ENCODE measurements at places on chromosomes 4 and X. TPM values are rescaled to one million over a fixed set of nuclear protein-coding genes. Genes with fewer than 3 reads are reported as not detected.

DNA sequence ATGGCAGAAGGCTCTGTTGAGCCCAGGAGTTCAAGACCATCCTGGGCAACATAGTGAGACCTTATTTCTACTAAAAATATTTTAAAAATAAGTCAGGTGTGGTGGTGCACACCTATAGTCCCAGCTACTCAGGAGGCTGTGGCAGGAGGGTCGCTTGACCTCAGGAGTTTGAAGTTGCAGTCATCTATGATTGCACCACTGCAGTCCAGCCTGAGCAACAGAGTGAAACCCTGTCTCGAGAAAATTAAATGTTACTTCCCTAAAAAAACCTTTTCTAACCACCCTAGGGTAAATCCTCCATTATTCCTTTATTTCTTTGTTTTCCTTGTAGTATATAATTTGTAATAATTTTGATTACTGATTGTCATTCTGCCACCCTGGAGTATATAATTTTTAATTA, 7.9 kb downstream of the FAM200B start:
- no peak for DNase-seq

DNA sequence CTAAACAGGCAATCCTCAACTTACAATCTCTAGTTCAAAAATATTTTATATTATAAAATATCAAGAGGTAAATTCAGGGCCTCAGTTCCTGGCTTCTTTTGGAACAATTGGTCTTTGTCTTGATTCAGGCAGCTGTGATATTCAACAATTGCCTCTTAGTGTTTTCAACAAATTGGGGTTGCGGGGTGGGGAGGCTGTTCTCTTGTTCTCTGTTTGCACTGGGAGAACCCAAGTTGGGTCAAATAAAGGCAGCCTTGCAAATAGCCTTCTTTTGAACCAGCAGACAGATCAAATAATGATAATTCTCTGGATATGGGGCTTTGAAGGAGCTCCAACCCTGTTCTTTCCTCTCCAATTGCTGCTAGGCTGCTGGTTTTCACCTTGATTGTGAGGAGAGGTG, 142.5 kb downstream of the COL4A5 start:
- DNase-seq, result no peak

GRCh38 chr4:3677748-3678070, 88.5 kb upstream of the ADRA2C start:
- DNase-seq, result no peak

- DNase-seq, result no peak
Observed at GRCh38 chrX:84320614-84321013, 132.6 kb upstream of the RPS6KA6 start.

- no peak for DNase-seq
Observed at GRCh38 chrX:139483699-139484098, 46.8 kb upstream of the F9 start.

GRCh38 chr4:37802068-37802666, 24.3 kb upstream of the PGM2 start:
- DNase-seq, result no peak

GRCh38 chr4:140739971-140740370, 16.2 kb downstream of the TBC1D9 start:
- DNase-seq, result peak; percentile 59

- DNase-seq, result no peak
Observed at GRCh38 chrX:96685210-96686099, 813 bp downstream of the DIAPH2 start.

DNA sequence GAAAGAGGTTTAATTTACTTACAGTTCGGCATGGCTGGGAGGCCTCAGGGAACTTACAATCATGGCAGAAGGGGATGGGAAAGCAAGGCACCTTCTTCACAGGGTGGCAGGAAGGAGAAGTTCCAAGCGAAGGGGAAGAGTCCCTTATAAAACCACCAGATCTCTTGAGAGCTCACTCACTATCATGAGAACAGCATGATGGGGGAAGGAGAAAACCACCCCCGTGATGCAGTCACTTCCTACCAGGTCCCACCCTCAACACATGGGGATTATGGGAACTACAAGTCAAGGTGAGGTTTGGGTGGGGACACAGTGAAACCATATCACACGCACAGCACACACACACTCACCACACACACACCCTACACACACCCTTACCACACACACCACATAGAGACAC, 104.3 kb downstream of the DCTD start:
- no peak for DNase-seq

- DNase-seq, result no peak
Observed at GRCh38 chr4:60122820-60123219, 1077.3 kb upstream of the ADGRL3 start.

DNA sequence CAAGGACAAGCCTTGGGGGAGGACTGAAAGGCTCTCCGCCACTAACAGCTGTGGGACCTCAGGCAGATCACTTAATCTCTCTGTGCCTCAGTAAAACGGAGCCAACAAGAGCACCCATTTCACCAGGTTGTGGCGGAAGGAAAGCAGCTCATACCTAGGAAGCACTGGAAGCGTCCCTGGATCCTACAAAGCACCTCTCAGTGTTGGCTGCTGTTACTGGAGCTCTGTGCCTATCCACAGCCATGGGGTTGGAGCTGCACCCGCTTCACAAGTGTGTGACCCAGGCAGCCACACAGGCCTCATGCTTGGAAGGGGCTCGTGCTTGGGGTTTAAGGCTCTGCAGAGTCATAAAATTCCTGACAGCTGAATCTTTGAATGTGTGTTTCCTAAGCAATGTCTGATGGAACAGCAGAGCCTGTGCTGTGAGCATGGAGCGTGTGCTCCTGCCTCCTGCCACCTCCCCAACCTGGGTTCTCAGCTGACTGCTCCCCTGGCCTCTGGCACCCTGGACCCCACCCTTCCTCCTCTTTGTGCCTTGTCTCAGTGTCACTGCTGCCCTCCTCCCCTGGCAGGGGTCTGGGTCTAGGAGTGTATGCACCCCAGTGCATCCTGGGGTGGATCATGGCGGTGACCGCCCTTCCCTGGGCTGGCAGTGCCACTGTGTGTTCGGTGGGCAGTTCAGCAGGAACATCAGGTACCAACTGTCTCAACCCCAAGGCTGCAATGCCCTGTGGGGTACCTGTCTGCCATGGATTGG, 14.4 kb upstream of the MAN2B2 start:
- DNase-seq, result no peak

GRCh38 chr4:70613306-70614183, 15.0 kb upstream of the ENAM start:
- peak; percentile 47 for DNase-seq

- DNase-seq, result no peak
Observed at GRCh38 chr4:40325406-40326019, 9.6 kb upstream of the CHRNA9 start.

DNA sequence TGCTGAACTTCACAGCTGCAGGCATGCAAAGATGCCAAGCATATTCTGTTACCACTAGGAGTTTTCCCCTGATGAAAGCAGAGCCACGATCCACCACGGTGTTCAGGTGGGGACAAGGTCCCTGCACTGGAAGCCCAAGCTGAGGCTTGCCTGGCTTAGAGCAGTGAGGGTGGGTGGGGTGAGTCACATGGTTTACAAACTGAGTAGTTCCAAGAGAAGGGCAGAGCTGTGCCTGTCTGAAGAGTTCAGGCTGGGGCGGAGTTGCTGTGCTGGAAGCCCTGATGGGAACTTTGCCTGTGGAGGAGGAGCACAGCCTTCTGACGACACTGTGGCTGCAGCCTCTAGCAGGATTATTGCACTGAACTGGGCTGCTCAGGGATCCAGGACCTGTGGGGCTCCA, 45.5 kb downstream of the FAM9B start:
- no peak for DNase-seq

GRCh38 chr4:121656269-121656641, 40.5 kb downstream of the ANXA5 start:
- peak; percentile 52 for DNase-seq

DNA sequence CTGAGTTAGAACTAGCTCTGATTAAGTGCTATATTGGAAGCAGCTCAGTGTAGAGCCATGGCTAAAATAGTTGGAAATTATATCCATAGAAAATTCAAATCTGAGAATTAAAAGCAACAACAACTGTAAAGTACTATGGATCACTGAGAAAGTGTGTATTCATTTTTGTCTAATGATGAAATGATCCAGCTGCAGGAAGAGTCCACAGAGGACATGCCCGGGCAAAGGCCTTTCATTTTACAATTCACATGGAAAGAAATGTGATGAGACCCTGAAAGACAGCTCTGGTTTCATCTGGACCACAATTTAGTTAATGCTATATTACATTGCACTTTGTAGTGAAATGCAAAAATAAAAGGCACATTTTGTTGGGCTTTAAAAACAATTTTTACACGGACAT, 196.8 kb upstream of the FAT1 start:
- no peak for DNase-seq

- DNase-seq, result no peak
Observed at GRCh38 chr4:36308150-36308549, 26.7 kb downstream of the DTHD1 start.

GRCh38 chr4:111957997-111958396, 187.3 kb upstream of the FAM241A start:
- DNase-seq, result no peak

DNA sequence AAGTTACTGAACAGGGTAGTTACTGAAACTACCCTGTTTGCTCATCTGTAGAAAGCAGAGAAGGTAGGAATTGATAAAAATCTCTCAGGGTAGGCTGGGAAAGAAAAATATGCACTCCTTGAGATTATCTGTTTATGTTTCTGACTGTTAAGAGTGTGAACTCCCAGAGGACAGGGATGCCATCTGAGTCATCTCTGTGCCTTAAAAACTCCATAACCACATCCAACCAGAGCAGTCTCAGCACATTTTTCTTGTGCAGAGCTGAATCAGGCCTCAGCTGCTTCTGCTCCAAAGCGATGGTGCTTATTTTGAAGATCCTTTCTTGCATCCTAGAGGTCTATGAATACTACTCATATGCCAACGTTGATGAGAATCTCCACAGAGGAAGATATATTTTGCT, 9.9 kb downstream of the CENPVL3 start:
- no peak for DNase-seq

Gene TEX11
- total RNA-seq, result not detected

Gene CSAG3
- not detected for total RNA-seq

Gene PLAC8
- total RNA-seq, result 8.4 TPM

Gene ETDA
- not detected for total RNA-seq

Gene BTK
- 0.14 TPM for total RNA-seq

Gene SLIT2
- total RNA-seq, result 2.5 TPM

Gene PAGE2B
- total RNA-seq, result not detected

Gene MAGEH1
- total RNA-seq, result 11.3 TPM

Gene HCFC1
- total RNA-seq, result 59.7 TPM
